CD4-positive, alpha-beta T cell treated with Interleukin-17A for 1 hour (primary cell): ENCODE measurements at places on chromosomes 7 and 10.

- DNase-seq = no peak
Observed at GRCh38 chr10:29761916-29762315, 127.1 kb upstream of the SVIL start.

- DNase-seq = no peak
Observed at GRCh38 chr10:93255546-93255945, 181.9 kb downstream of the CYP26A1 start.

DNA sequence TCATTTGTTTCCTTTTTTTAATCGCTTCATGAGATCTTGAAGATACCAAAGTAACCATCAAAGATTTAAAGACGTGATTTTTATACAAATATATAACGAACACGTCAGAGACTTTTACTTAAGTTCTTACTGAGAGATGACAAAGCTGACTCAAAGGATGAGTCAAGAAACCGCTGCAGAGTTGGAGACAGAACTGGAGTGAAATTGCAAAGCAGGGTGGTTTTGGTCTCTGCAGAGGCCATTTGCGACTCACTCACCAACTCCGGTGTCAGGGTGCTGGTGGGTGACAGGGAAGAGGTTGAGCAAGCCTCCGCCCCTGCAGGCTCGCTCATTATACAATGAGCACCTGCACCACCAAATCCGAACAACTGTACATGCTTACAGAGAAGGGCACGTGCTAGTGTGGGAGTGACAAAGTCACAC lies 75.2 kb downstream of the DNAJB6 start:
- peak; percentile 36 for DNase-seq

DNA sequence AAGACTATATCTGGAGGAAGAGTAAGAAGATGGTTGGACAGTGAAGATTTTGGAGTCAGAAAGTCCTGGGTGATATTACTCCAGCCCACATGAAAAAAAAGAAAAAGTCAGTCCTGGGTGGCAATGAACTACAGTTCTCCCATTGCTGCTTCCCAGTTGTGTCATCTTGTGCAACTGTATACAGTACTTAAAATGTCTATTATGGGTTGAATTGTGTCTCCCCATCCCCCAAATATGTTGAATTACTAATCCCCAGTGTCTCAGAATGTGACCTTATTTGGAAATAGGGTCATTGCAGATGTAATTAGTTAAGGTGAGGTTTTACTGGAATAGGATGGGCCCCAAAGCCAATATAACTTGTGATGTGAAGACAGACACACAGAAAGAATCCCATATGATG lies 15.6 kb downstream of the SEC23IP start:
- DNase-seq = no peak

GRCh38 chr10:73979141-73979808 lies 18.6 kb upstream of the VCL start:
- DNase-seq = no peak

DNA sequence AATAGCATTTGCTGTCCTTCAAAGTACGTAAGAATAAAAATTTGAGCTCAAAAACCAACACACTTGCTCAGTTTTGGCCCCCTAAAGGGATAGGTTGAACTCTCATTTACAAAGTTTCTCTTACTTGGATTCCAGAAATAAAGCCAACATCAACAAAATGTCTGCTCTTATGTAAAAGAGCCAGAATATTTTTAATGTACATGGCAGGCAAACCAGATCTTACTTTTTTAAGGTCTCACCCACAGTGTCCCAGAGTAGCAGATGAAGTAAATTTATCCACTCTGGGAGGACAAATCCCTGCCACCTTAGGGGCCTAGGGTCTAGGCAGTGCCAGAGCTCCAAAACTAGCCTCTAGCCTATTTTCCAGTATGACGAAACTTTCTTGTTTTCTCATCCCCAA lies 159.6 kb downstream of the SKAP2 start:
- no peak for DNase-seq

- no peak for DNase-seq
Observed at GRCh38 chr7:47100817-47101435, 481.0 kb downstream of the TNS3 start.

DNA sequence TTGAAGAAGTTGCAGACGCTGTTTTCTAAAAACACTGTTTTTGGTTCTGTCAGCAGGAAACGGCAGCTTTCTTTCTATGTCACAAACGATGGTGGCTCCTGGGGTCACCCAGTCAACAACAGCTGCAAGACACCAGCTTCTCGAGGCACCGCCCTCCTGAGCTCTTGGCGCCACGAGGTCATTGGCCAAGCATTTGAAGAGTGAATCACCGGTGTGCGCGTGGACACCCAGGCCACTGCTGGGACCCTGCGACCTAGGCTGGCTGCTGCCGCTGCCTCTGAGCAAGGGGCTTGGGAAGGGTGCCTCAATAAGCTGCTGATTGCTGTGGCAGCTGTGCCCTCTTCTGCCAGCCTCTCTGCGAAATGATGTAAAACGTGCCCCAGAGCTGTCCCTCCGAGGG lies 22.5 kb upstream of the VIPR2 start:
- DNase-seq = no peak

- DNase-seq = no peak
Observed at GRCh38 chr10:20742737-20743541, 154.2 kb downstream of the NEBL start.

- no peak for DNase-seq
Observed at GRCh38 chr10:48796713-48797245, 112.1 kb downstream of the WDFY4 start.

DNA sequence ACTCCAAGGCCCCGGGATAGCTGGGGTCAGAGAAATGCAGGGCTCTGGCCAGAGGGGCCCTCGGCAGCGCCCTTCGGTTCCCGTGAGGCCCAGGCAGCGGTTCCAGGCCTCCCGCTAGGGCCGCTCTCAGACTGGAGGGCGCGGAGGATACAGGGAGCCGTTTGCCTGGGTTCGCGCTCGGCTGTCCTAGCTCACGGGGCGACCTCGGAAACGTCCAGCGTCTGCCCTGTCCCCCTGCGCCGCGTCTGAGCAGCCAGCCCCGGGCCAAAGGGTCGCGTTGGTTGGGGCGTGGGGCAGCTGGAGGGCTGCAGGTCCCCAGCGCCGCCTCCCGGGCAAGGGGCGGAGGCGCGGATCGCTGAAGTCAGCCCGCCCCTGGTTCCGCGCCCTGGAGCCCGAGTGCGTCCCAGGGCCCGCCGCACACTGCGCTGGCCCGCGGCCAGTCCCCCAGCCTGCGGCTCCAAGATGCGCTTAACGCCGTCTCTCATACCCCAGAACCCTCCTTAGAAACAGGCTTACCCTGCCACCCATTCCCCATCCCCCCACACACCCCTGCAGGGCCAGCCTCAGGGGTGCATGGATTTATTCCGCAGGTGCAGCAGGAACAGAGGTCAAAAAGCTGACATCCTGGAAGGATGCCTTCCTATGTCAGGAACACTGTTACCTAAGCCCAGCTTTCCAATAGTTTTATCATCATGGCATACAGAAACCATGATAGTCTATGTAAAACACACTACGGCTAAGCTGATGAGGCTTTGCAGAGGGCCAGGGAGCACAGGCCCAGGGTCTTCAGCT lies 22.1 kb upstream of the OPN4 start:
- DNase-seq = no peak

DNA sequence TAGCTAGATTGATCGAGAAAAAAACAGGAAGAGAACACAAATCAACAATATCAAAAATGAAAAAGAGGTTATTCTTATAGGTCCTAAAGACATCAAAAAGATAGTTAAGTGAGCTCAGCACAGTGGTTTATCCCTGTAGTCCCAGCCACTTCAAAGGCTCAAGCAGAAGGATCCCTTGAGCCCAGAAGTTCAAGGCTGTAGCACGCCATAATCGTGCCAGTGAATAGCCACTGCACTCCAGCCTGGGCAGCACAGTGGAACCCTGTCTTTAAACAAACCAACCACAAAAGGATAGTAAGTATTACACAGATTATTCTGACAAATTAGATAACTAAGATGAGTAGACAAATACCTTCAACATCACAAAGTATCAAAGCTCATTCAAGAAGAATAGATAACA lies 83.2 kb downstream of the HBP1 start:
- DNase-seq = no peak

GRCh38 chr10:24009736-24010135 lies 199.2 kb upstream of the KIAA1217 start:
- DNase-seq = no peak

DNA sequence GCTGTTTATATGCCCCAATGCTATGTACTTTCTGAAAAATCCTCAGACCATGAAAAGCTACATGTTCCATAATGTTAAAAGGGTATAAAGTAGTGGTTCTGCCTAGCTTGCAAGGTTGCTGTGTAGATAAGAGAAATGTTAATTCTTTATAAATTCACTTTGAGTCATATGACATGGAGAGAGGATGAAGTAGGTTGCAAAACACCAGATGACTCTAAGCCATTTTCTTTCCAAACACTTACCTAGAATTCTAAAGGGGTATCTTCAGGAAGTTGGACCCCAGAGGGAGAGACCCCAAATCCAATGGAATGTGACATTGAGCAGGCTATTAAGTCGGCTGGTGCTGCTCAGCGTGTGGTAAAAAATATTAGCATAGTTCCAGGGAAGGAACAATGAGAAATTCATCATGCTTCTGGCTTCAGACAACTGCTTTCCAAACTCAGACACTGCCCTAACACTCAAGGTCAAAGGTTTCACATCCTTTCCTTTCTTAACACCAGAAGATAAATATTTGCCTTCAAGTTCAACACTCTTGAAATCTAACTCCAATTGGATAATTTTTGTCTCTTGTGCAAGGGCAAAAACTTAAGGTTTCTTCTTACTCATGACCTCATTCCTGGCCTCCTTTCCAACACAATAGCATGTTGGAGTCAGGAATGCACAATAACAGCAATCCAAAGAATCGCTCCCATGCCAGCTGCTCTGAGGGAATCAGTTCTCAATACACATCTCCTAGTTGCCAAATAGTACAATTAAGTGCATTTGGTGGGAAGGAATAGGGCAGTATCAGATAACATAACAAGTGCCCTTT lies 100.7 kb upstream of the AFAP1L2 start:
- no peak for DNase-seq

GRCh38 chr7:34165466-34165865 lies 260.1 kb downstream of the BMPER start:
- no peak for DNase-seq

DNA sequence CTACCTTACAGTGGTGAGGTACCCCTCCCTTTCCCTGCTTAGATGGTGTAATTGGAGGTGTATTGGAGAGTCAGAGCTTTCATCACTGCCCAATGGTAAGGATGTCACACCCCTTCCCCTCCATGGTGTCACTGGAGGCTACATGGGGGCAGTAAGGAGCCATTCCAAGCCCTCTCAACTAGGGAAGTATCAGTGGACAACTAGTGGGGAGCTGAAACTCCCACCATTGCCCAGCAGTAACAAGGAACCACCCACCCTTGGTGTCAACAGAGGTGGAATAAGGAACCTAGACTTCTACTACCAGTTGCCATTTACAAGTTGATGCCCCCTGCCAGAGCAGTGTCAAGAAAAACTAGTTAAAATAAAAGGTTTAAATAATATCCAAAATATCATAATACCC lies 2.8 kb upstream of the HIBADH start:
- no peak for DNase-seq

- no peak for DNase-seq
Observed at GRCh38 chr10:15120523-15120922, 23.4 kb downstream of the RPP38 start.

DNA sequence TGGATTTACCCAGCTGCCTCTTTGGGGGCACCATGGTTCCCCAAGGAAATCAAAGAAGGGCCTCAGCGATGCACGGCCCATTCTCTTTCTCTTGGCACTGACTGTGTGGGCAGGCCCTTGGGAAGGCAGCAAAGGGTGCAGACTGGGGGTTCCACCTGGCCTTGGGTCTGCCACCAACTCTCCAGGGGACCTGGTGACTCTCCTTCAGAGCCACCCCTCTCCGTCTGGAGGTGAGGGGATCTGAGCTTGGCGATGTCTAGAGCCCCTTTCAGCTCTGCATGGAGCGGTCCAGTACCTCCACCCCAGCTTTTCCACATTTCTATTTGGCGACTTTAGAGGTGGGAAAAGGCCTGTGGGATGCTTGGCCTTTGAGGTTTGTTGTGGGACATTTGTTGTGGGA lies 69.1 kb downstream of the C10orf120 start:
- no peak for DNase-seq

DNA sequence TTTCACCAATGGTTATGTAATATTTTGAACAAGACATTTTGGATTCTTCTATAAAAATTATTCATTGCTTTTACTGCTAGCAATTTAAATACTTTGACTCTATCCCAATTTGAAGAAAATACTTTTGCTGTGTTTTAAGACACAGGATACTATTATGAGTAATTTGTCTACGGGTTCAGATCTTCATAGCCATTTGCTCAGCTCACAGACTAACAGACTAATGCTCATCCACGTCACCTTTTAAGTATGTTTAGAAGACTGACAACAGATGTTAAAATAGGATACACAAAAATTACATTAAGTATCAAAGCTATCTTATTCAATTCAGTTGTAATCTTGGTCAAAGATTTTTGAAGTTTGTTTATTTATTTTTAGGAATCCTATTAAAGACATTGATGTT lies 251.3 kb upstream of the CHRM2 start:
- DNase-seq = no peak

DNA sequence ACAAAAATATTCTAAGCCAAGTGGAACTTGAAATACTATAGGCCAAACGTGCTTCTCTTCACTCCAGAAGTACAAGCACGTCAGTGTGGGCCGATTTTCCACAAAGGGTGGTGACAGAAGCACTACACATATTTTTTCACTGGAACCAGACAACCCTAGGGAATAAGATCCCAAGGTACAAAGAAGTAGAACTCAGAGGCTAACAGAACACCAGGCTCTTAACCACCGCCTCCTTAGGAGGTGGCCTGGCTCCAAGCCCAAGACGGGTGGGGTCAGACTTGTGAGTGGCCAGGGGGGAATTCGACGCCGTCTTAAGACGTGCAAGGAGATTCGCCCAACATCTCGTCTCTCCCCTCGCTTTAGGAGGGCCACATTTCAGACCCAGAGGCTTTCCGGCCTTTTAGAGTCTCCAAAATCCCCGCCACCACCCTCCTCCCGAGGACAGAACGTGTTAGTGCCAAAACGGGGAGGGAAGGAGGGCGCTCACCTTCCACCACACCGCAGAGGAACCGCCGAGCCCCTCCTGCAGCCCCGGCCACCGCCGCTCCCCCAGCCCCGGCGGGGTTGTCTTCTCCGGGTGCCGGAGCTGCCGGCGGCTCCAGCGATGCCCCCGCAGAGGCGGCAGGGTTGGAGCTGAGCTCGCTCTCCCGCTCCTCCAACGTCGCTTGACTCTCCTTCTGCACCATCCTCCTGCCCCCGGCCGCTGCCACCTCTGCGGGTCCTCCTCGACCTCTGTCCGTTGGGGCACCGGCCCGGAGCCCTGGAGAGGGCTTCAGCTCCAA lies 716 bp downstream of the OGA start:
- DNase-seq = peak; percentile 47

- no peak for DNase-seq
Observed at GRCh38 chr10:6211671-6212635, 9.2 kb downstream of the PFKFB3 start.

GRCh38 chr10:117502421-117503243 lies 39.9 kb upstream of the EMX2 start:
- DNase-seq = no peak

- no peak for DNase-seq
Observed at GRCh38 chr7:108724251-108725100, 154.8 kb downstream of the DNAJB9 start.

- DNase-seq = no peak
Observed at GRCh38 chr7:8585591-8585990, 152.2 kb downstream of the NXPH1 start.

- no peak for DNase-seq
Observed at GRCh38 chr7:155790666-155791065, 21.6 kb downstream of the SHH start.

GRCh38 chr7:119197877-119198527 lies 973.5 kb downstream of the ANKRD7 start:
- no peak for DNase-seq

- no peak for DNase-seq
Observed at GRCh38 chr10:27794157-27794556, 48.5 kb upstream of the MKX start.
